ENCODE measurements at places on chromosomes 5 and 9.
A peak's percentile ranks its signal among the peaks of the same experiment; 100 is the strongest.

DNA sequence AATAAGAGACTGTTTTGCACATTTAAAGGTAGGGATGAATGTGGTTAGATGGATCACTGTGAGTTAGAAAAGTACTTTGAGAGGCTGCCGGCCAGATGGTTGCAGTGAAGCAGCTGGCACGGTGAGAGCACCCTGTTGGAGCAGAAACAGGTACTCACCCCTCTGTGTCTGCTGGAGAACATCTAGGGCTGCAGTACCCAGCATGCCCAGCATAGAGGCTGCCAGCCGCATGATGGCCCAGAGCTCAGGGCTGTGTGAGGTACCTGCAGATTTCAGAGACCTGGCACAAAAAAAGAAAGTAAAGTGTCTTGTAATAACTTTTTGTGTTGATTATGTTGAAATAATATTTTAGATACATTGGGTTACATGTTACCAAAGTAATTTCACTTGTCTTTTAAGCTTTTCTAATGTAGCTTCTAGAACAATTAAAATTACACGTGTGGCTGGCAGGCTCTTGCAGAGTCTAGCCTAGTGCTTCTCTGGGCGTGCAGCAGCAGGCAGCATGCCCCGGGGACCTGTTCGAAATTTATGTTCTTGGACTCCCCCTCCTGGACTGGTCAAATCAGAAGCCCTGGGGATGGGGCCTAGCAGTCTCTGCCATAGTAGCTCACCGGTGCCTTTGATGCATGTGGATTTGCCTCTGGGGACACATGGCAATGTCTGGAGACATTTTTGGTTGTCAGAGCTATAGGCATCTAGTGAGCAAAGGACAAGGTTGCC, 11.1 kb downstream of the WDR5 start:
- DNase-seq: no peak

DNA sequence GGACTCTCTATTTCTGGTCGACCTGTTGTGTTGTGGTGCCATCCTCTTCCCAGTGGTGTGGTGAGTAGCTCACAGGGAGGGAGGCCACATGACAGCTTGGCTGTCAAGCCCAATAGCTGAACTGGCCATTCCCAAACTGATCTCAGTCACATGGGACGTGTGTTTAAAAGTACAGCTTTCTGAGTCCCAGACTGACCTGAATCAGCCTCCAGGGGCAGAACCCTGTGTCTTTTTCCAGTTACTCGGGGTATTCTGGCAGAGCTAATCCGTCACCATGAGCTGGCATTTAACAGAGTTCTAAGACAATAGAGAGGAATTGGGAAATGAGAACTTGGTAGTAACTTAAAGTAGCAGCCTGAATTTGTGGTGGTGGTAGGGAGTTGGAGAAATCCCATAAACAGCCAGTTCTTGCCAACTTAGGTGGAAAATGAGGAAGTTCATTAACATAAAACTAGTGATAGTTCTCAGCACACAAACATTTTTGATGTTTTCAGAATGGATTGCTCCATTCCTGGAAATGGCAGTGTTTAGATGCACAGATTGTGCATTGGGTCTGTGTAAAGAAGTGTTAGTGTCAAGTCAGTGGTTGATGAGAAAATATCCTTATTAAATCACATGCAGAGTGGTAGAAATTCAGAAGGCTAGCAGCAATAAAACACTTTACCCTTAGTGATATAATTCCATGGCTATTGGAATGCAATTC, 50.9 kb downstream of the GPR107 start:
- DNase-seq: no peak

DNA sequence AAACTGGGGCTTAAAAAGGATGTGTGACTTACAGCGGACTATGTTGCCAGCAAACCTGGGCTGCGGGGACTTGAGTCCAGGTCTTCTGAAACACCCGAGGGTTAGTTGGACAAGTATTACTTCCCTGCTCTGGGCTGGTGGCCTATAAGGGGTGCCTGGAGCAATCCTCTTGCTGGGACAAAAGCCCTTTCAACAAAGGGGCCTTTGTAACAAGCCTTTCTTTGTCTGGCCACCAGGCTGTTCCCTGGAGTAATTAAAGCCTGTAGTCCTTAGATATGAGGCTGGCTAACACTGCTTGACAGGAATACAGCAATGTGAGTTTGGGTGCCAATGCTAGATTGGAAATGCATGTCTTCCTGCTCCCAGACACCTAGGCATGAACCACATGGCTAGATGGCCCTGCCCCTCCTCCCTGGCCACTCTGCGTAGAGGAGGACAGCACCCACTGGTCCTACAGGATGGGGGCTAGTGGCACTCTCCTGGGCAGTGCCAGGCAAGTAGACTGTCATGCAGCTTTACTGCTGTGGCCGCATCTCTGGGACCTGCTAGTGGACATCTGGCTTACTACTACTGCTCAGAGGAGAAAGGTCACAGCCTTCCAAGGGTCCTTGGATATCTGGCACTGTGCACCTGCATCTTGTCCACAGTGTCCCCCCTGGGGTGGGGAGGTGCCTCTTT, 343.1 kb downstream of the ZSWIM6 start:
- no peak for DNase-seq

GRCh38 chr5:61123145-61123544, 39.1 kb downstream of the SMIM15 start:
- DNase-seq: no peak

DNA sequence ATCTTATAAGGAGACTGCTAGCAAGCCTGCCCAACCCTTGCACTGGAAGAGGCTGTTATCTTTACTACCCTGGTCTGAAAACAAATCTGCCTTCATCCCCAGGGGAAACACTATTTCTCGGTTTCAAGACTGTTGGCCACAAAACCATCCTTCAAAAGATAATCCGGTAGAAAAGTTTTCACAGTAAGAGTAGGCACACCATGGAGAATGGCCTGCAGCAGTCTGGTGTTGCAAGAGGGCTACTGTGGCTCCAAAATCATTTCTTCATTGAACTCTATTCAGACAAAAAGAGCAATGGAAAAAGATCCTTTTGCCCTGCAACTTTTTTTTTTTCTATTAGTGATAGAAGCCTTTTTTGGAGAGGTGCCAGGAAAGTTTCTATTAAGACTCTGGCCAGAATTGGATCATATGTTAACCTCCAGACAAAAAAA, 163.9 kb downstream of the ARHGEF28 start:
- DNase-seq: no peak

DNA sequence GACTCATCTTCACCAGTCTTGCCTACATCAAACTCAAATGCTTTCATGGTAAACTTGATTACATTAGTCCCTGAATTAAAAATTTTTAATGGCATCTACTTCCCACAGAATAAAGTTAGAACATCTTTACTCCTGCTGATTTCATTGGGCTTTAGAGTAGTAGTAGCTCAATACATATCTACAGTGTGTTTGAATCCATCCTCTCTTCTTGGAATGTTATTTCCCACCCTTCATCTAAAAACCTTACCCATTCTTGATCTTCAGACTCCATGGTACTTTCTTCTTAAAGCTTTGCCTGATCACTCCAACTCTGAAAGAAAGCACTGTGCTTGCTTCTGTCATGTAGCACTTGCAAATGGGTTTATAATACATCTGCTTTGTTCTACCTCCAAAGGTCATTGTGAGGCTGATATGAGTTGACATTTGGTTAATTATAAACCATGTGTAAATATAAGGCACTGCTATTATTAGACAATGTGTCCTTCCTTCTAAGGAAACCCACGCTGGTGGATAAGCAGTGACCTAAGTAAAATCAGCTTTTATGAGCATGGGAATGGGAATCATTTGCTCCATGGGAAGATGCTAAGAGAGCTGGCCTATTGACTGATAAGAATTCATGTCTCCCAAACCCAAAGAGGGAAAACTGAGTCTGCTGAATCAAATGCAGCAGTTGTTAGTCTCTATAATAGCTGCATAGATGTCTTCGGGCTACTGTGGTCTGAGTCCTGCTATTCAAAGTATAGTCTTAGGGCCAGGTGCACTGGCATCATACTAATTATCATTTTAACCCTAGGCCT, 7.5 kb upstream of the PRLR start:
- DNase-seq: no peak

DNA sequence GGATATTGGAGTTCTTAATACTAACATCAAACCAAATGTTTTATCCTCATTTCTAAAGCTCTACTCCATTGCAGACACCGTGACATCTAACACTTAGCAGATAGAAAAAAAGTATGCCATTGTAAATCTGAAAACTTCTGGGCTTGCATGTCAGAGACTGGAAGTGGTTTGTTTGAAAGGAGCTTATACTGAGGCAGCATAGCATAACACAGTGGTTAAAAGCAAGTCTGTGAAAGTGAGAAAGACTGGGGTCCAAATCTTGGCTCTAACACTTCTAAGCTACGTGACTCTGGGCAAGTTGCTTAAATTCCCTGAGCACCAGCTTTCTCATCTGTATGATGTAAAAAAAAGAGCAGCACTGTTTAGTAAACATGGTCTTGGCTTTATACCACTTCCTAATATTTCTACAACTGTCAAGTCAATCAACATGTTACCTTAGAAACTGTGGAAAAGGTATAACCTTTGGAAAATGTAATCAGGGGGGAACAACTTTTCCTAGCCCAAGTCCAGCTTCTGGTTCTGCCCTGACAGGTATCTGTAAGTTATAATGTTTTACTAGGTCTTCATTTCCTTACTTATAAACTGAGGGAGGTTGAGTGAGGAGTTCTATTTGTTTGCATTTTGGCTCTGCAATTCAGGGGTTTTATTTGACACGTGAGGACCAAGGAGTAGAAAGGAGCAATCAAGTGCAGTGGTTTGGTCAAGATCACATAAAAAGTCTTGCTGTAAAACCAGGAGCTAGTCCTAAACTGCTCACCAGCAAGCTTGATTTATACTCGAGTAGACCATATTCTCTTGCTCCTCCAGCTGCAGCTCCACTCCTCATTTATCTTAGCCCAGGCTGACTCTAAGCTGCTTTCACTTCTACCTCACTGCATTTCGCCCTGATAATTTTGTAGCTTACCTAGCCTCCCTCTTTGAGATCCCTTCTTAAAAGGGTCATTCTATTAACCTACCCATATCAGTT, 541.0 kb downstream of the RAB3C start:
- no peak for DNase-seq

DNA sequence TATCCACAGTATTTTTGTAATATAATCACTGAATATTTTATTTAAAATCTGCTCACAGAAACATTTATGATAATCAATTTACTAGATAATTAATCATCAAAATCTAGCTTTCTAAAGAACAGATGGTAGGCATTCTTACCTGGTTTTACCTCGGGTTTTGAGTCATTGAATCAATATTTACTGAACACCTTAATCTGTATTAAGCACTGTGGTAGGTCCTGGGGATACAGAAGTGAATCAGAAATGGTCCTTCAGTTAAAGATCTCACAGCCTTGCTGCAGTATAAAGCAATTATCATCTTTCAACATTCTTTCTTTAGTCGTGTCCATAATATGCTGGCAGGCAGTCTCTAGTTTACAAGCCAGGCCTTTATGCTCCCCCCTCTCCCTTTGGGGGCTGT, 2.0 kb upstream of the MEIKIN start:
- no peak for DNase-seq

GRCh38 chr9:1170918-1171317, 120.8 kb downstream of the DMRT2 start:
- DNase-seq: no peak

DNA sequence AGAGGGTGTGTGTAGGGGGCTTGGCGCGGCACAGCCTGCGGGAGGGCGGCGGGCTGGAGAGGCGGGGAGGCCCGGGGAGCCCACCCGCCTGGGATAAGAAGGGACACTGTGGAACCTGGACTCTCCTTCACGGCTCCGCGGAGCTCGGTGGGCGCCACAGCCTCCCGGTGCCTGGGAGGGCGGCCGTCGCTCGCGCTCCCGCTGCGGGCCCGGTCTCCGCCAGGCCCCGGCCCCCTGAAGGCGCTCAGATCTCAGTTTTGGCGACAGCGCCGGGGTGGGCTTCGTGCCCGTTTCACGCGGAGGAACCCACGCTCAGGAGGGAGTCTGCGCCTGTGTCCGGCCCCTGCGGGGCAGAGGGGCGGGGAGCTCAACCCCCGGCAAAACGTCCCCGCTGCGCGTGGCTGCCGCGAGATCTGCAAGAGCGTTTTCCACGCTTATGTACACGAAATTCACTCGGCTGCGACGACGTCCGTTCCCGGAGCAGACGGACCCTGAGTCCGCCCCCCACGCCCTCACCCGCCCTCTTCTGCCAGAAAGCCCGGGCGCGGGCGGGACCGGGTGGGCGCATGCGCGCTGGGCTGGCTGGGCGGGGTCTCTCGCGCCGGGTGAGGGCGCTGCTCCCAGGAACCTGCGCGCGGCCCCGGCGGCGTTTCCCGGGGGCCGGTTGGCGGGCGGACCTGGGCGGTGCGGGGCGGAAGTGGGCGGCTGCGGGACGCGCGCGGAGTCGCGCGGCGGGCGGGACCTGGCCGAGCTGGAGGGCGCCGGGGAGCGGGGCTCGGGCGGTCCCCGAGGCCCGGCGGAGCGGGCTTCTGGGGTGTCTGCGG, at the start of gene NELFB:
TSS of gene NELFB (plus strand) at position 704 of the 824 bp plus-strand sequence.
- peak; percentile 99 for DNase-seq

GRCh38 chr9:127943731-127944144, 6.1 kb upstream of the DPM2 start:
- DNase-seq: peak; percentile 59

GRCh38 chr5:159184858-159185381, 24.4 kb downstream of the RNF145 start:
- DNase-seq: no peak

Data from activated CD8-positive, alpha-beta memory T cell treated with anti-CD3 and anti-CD28 coated beads for 1 hour (primary cell).